ENCODE measurements at places on chromosomes 2 and 18. TPM values are rescaled to one million over a fixed set of nuclear protein-coding genes. Genes with fewer than 3 reads are reported as not detected.

DNA sequence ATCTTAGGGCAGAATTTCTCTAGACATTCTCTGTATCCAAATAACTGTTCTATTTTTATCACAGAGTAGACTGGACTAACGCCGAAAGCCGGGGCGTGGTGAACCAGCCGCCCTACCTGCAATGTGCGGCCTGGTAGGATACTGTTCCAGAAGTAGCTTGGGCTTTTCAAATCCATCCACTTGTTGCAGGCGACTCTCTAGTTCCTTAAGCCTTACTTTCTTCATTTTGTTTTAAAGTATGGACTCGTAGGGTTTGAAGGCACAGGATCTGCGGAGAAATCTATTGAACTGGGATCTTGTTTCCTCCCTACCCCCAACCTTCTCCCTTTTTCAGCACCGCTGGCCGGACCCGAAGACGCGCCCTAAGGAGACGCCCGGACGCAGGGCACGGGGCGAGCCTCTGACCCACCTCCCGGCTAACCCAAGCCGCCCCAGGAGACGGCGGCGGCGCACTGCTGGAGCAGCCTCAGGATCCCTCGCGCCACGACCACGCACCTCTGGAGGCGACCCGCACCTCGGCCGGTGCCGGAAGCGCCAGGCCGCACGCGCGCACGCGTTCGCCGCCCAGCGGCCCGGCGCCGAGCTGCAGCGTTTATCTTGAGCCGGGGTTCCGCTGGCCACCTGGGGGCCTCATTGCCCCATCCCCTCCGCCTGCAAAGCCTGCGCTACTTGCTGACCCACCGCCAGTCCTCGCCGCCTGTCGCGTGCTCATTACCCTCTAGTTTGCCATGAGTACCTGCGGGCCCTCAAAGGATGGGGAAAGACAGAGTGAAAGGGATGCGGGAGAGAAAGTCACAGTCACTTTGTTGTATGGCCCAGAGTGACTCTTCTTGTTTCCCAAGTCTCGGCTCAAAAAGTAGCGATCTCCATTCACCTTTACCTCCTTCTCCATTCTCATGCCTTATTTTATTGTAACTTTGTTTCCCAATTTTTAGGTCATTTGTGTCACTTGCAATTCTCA, at the start of gene METTL5:
Gene METTL5 (minus strand): TSS at position 533 of the 961 bp plus-strand sequence. CDS start 308 bp downstream, at position 225.
- DNase-seq: no peak

GRCh38 chr2:237393523-237393922, 20.4 kb downstream of the COL6A3 start:
- DNase-seq: no peak

- DNase-seq: no peak
Measured at GRCh38 chr2:61658841-61659780, 121.0 kb upstream of the XPO1 start.

DNA sequence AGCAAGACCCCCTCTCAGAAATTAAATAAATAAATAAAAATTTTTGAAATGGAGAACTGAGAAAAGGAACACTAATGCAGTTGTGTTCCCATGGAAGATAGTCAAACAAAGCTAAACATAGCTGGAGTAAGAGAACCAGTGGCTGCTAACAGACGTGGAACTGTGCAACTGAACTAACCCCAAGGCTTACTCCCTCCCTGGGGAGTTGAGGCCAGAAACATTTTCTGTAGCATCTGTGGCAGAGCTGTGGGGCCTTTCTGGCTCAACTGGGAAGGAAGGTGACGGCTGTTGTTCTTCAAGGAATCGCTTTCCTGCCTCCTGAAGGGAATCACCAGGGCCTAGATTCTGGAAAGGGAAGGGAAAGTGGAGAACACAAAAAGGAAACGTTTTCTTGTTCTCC, 53.9 kb upstream of the B3GNT2 start:
- DNase-seq: no peak

DNA sequence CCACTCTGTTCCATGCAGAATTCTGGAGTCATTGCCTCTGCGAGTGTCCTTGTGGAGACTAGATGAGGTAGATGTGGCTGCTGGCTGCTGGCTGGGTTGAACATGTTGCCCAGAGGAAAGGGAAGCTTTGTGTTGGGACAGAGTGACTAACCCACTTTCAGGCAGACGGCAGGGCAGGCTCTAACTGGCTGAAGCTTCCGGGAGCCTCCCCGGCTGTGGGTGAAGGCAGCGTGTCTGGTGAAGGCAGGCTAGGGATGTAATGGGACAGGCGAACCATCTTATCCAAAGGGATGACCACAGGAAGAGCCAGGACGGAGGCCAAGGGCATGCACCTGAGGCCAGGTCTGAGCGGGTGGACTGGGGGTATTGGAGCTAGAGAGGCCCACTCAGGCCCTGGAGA, 16.0 kb downstream of the ASPRV1 start:
- no peak for DNase-seq

GRCh38 chr18:75923169-75923568, 495.7 kb upstream of the SMIM21 start:
- DNase-seq: peak; percentile 31

- no peak for DNase-seq
Measured at GRCh38 chr2:49351560-49351959, 197.2 kb upstream of the FSHR start.

DNA sequence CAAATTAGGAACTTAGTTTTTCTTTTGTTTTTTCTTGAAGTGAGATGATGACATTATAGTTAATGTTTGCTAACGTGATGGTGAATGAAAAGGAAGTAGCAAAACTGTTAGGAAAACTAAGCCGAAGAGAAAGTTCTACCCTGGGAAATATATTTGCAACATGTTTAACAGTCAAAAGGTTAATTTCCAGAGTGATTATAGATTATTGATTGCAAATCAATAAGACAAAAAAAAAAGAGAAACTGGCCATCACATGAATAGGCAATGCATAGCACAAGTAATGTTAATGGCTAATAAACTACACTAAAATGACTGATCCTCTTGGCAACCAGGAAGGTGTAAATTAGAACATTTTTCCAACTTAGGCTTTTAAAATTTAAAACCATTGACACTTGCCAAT, 26.0 kb upstream of the AMMECR1L start:
- no peak for DNase-seq

GRCh38 chr2:45137966-45138695, 128.9 kb upstream of the SIX2 start:
- no peak for DNase-seq

- no peak for DNase-seq
Measured at GRCh38 chr2:208643145-208643544, 236.6 kb downstream of the PTH2R start.

GRCh38 chr2:40737180-40737579, 285.3 kb upstream of the SLC8A1 start:
- DNase-seq: no peak

- DNase-seq: no peak
Measured at GRCh38 chr2:61675204-61675603, 137.0 kb upstream of the XPO1 start.

GRCh38 chr18:10437837-10438236, 16.6 kb upstream of the APCDD1 start:
- DNase-seq: no peak

- no peak for DNase-seq
Measured at GRCh38 chr2:219907011-219907365, 279.6 kb downstream of the SLC4A3 start.

DNA sequence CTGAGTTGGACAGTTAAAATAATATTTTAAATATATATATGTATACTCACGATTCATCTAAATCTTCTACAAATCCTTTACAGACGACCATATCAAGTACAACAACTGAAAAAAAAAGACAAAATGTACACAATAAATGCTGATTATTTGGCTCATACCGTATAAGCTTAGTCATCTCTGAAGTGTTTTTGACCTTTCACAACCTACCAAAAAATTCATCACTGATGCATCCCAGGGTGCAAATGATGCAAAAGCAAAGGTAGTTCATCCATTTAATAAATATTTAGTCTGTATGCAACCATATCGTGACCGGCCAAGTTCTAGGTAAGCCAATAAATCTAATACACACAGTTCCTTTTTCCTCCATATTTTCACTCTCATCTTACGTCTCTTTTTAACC, 1.1 kb downstream of the TMX3 start:
- no peak for DNase-seq

- DNase-seq: no peak
Measured at GRCh38 chr2:81235601-81236000, 931.0 kb upstream of the LRRTM1 start.

DNA sequence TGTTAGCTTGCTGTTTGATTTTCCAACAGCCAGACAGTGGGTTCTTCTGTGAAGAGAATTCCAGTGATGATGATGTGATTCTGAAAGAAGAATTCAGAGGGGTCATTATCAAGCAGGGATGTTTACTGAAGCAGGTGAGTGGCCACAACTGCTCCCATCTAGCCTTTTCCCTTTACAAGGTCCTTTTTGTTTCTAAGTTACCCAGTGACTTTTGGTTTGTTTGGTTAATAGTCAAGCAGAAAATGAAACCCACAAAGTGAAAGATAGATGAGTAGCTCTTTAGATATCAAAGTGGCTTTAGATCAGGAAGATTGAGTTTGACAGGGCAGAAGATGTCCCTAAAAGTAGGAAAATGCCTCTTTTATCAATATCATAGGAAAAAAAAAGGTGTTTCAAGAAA, 23.3 kb downstream of the PLEK start:
- no peak for DNase-seq

GRCh38 chr18:31562726-31563125, 29.0 kb upstream of the TTR start:
- DNase-seq: no peak

DNA sequence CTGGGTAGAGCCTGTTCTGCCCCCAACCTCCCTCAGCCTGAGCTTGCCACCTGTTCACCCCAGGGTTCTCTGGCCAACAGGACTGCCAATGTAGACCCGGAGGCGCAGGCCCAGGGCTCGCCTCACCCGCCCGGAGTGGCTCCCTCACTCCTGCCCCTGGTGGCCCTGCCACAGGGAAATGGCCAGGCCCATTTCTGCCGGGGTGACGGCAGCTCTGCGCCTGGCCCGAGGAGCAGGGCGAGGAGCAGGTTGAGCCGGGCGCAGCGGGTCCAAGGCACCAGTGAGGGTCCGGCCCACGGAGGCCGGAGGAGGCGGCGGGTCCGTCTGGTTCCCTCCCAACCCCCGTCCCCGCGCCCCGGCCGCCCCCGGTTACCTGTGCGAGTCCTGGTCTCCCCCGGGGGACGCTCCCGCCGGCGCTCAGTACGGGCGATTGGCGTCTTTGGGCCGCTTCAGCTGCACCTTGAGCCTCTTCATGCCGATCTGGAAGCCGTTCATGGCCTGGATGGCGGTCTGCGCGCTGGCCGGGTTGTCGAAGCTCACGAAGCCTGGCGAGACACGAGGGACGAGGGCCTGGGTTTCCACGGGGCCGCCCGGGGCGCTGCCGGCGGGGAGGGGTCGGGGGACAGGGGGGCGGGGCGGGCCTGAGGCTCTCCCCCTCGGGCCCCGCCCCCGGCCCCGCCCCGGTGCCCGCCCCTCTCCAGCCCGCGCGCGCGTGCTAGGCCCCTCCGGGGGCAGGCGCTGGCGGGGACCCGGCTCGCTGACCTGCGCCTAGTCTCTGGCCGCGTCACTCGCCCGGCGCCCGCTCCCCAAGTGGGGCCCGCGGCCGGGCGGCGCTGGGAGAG, 312.0 kb downstream of the CELF4 start:
- DNase-seq: no peak

GRCh38 chr18:41940506-41941215, 14.4 kb upstream of the PIK3C3 start:
- peak; percentile 81 for DNase-seq

DNA sequence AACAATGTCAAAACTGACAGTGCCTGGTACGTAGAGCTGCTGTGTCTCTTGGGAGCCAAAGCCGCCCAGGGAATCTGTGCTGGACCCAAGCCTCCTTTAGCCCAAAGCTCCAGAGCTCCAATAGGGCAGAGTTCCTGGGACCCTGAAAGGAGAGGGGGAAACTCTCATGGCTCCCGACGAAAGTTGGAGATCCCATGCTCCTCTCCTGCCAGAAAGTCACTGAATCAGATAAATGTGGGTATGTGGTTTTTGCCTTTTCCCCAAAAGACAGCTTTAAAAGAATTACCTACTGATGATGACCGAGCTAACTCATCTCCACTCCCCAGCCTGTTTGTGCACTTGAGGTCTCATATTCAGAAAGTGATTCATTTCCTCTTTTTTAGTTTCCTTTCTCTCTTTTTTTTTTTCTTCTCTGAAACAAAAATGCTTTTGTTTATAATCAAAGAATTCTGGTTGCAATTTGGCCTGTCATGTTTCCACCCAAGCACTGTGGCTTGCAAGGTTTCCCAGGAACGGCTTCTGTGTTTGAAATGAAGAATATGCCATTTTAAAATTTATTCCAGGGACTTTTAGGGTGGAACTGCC, 14.1 kb upstream of the PMAIP1 start:
- DNase-seq: no peak

GRCh38 chr2:223054193-223054781, 2.3 kb downstream of the KCNE4 start:
- peak; percentile 82 for DNase-seq

GRCh38 chr2:37091873-37092272, 7.6 kb downstream of the GPATCH11 start:
- no peak for DNase-seq

DNA sequence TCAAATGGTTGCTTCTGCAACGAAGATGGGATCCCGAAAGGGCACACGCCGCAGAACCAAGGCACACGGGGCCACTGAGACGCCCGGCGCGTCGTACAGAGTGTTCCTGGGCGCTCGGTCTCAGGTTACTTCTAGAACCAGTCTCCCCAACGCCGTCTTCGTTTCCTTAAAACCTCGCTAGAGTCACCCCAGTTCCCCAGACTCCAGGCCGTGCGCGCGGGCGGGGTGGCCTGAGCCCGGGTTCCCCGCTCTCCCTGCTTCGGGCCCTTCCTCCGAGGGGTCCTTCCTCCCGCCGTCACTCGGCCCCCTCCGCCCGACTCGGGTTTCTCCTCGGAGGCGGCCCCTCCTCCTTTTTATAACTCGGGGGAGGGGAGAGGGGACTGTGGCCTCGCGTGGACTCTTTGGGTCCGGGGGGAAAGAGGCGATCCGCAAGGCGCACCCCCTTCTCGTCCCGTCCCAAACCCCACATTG, 774 bp upstream of the FZD7 start:
- DNase-seq: no peak

- DNase-seq: no peak
Measured at GRCh38 chr2:124810132-124810531, 785.0 kb downstream of the CNTNAP5 start.

Gene PDE11A
- polyA plus RNA-seq: 0.53 TPM

Gene SERPINB4
- 0.06 TPM for polyA plus RNA-seq

Gene NCKAP5
- 2.1 TPM for polyA plus RNA-seq

Gene RASGRP3
- polyA plus RNA-seq: 1.7 TPM

Gene HJURP
- polyA plus RNA-seq: 30.5 TPM

Gene SGPP2
- polyA plus RNA-seq: not detected

Gene GNLY
- not detected for polyA plus RNA-seq

Gene ANKRD29
- polyA plus RNA-seq: 4.7 TPM

Gene MC2R
- not detected for polyA plus RNA-seq

Gene EPHA4
- polyA plus RNA-seq: 57.2 TPM

Gene ANKRD30B
- 0.05 TPM for polyA plus RNA-seq

Gene OTOS
- polyA plus RNA-seq: not detected

All from BJ (cell line).